ENCODE measurements at places on chromosomes 13 and 19.

GRCh38 chr13:29140277-29140676, 320.1 kb downstream of the MTUS2 start:
- no peak for DNase-seq

DNA sequence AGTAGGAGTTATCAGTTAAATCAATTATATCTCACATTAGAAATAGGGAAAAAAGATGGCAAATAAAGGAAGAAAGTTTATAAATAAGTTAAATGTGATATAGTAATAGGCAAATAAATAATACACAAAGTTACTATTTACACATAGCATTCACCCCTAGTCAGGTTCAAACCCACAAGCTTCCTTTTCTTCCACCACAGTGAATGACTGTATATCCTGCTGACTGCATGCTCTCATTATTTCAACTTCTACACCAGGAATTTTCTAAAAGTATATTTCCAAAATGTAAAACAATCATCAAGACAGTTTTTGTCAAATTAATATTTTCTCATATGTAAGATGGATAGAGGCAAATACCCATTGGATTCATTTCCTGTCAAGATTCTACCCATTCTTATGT, 548.6 kb upstream of the SLITRK5 start:
- DNase-seq = no peak

- DNase-seq = no peak
These were observed 62.5 kb downstream of the TNFRSF19 start for GRCh38 chr13:23632741-23633140.

GRCh38 chr13:111245576-111246384, 74.7 kb upstream of the TEX29 start:
- peak; percentile 63 for DNase-seq

DNA sequence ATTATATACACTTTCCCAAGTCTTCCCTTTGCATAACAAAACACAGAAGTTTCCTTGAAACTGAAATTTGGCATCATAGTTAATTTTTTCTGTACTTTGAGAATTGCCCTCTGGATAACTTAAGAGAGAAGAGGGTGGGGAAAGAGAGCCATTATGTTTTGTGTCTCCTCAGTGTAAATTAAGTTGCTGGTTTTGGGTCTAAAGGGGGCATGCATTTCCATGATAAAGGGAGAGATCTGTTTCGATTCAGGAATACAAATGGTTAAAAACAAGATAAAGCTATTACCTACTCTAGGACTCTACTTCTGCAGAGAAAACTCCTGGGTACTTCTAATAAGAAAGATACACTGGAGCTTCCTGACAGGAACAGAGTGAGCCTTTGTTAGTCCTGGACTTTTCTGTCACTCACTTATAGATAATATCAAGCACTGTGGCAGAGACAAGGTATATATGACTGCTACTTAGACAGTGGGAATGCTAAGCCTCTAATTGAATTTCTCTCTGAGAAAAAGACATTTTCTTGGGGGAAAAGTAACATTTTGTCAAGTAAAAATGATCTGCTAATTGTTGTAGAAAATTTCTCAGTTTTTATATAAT, 142.8 kb upstream of the PCDH9 start:
- no peak for DNase-seq

- no peak for DNase-seq
These were observed 164.4 kb downstream of the USP12 start for GRCh38 chr13:27007166-27007565.

DNA sequence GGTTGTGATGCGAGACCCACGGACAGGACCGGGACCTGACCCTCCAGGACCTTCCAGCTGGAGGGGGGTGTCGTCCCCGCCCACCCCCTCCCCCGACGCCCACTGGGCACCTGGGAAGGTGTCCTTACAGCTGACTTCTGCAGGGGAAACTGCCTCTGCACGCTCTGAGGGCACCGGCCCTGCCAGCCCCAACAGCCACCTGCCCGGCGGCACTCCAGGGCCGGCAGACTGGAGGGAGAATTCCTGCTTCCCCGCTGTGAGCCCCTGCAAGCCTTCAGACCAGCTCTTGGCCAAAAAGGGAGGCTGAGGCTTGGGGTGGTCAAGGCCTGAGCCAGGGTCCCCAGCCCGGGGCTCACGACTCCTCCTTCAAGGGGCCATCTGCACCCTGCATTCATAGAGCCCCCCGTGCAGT, 1.2 kb downstream of the CNN2 start:
- DNase-seq = no peak

DNA sequence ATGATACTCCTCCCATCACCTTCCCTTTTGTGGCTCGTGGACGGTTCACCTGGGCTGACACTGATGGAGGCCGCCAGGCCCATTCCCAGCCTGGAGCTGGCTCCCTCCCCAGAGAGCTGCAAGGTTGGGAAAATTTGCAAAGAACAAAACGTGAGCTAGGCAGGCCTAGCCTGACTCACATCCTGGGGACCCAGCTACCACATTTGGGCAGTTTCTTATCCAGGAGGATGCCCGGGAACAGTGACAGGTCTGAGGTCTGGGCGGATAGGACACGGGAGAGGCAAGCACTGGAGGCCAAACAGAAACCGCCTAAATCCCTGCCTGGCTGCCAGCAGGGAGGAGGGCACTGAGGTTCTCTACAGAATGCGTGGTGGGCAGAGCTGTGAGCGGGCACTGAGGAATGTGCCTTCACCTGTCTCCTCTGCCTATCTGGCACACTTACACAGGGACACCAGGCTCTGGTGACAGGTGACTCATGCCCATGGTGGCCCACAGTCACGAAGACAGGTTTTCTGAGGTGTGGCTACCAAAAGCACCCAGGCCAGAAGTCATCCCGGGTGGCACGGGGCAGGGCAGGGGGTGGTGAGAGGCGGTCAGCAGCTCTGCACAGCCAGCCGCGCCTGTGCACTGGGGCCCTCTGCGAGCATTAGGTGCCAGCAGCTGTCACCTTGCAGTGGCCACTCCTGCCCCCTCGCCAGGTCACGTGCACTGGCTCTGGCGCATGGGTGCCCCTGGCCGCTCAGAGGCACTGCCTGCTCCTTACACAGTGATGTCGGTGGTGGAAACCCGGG, 23.2 kb downstream of the SH3GL1 start:
- no peak for DNase-seq

GRCh38 chr19:45403781-45404556, 900 bp downstream of the PPP1R13L start:
- no peak for DNase-seq

DNA sequence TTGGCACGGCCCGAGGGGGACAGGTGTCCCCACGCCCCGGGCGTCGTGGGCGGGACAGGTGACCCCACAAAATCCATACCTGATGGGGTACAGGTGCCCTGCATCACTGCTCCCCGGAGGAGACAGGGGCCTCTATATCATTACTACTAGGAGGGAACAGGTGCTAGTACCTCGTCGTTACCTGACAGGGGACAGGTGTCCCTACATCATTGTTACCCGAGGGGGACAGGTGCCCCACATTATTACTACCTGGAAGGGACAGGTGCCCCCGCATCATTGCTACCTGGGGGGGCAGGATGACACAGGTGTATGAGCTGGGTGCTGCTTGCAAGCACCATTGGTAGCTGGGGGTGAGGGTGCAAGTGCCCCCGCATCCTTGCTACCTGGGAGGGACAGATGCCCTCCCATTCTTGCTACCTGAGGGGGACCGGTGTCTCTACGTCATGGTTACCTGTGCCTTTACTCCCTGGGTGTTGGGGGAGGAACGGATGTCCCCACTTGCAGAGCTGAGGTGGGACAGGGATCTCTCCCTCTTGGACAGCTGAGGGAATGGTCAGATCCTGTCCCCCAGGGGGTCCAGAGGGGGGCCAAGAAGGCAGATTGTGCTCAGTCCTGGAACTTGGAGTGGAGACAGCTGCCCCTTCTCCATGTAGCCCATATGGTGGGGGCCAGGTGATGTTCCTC, 620 bp downstream of the CRTC1 start:
- no peak for DNase-seq

DNA sequence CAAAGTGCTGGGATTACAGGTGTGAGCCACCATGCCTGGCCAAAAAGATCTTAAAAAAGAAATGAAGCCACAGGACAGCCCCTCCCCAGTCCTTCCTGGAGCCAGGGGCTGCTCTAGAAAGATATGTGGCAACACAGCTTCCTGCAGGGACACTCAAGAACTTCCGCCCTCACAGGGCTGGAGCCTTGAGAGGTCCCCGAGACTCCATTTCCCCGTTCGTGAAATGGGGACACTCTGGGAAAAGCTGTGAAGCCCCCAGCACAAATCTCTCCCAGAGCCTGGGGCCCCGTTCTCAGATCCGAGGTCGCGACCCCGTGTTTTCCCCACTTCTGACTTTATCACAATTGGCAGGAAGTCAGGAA, 2.5 kb upstream of the GPX4 start:
- no peak for DNase-seq

DNA sequence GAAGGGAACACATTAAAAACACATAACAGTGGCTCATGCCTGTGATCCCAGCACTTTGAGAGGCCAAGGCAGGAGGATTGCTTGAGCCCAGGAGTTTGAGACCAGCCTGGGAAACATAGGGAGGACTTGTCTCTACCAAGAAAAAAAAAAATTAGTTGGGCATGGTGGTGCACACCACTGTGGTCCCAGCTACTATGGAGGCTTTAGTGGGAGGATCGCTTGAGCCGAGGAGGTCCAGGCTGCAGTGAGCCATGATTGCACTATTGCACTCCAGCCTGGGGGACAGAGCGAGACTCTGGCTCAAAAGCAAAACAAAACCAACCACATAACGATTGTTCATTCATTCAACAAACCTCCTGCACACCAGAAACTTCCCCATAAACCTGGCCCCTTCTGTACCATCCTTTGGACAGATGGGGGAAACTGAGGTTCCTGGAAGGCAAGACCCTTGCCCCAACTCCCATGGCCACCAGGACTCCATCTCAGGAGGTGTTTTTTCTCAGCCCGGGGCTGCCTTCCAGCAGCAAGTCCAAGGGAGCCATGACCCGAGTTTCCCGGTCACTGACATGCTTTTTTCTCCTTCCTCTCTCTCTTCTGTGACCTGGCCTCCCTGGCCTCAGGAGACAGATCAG, 4.3 kb downstream of the FOSB start:
- DNase-seq = no peak

DNA sequence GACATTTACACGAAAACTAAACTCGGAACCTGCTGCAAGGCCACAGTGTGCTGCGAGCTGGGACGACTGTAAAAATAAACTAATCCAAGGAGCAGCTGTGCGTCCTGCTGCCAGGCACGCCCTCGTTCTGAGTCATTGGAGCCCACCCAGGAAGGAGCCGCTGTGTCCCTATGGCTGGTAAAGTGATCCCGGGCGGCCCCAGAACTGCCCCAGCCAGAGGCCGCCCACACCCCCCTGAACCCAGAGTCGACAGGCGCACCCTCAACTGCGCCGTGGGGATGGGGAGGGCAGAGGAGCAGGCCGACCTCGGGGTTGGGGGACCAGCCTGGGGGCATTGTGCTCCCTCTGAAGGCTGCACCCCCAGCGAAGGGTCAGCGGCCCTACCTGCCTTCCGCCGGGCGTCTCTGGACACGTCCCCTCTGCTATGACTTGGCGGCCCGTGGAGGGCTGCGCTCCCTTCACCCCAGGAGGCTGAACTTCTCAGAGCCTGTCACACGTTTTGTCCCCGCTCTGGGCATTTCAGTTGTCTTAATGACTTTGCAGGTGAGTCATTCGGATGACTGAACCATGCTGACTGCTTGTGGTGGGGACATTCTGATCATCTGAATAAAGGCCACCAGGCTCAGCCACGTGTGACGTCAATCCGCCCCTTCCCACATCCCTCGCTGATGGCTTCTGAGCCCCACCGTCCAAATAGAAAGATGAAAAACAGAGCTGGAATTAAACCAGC, 42.7 kb downstream of the ADPRHL1 start:
- DNase-seq = peak; percentile 45

DNA sequence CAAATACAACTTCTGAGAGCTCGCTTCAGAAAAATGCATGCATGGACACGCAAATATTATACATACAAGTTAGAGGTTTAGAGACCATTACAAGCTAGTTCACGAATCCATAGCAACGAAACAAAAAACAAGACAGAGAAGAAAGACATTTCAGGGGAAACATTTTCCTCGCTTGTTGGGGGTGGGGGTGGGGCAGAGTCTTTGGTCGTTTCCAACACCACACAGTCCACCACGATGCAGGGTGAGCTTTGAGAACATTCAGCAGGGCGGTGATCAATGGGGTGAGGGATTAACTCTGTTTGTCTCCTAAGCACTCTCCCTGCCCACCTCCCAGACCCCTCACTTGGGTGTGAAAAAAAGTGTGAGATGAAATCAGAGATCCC, 651 bp downstream of the OXGR1 start:
- no peak for DNase-seq

- DNase-seq = no peak
These were observed 16.0 kb downstream of the ZNF582 start for GRCh38 chr19:56377105-56377924.

DNA sequence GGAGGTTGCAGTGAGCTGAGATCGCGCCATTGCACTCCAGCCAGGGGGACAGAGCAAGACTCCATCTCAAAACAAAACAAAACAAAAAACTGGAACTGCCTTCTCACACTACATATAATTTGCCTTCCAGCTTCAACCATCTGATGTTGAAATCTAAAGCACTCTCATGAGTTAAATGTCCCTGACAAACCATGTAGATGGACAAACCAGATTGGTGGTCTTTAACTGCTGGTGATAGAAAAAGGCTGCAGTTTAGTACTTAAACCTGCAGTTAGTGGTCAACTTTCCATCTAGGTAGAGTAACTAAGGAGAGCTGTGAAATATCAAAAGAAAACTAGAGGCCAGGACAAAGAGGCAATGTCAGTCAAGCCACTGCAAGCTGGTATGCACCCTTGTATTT, 5.8 kb upstream of the C19orf84 start:
- no peak for DNase-seq

- no peak for DNase-seq
These were observed 14.6 kb downstream of the MYCBP2 start for GRCh38 chr13:77312311-77312710.

DNA sequence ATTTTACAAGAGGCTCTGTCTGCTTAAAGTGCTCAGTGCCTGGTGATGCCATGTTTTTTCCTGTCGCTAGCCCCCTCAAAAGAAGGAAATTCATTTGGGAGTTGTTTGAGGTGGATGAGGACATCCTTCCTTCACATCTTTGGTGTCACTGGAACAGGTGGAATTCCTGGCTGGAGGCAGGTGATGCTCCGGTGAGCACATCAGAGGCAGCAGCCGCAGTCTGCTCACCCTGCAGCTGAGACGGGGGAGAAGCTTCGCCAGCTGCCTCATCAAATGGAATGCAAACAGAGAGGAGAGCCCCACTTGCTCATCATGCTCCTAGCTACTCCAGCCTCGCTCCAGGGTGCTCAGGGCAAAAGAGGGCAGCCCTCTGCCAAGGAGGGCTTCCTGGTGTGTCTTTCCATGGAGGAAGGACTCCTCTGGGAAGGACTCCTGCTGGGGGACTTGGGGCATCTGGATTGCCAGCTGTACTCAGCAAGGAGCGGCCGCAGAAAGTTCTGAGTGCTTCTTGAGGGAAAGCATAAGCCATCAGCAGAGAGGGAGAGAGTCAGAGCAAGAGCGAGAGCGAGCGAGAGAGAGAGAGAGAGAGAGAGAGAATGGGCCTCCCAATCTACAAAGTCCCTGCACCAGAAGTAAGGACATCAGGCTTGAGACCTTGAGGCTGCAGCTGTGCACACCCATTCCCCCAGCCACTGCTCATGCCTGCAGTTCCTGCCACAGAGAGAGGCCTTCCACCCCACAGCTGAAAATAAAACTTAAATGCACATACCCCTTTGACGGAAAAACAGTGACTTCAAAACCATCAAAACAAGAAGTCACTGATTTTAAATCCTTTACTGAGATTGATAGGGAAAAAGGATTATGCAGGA, 74.3 kb upstream of the UBL3 start:
- DNase-seq = peak; percentile 29

Data from AG09309 (cell line).